ENCODE measurements at places on chromosomes 12 and 14.
A peak's percentile ranks its signal among the peaks of the same experiment; 100 is the strongest.

- DNase-seq = no peak
Measured at GRCh38 chr12:16165506-16165905, 112.0 kb downstream of the SLC15A5 start.

GRCh38 chr12:95733141-95733825 is 57.3 kb downstream of the NTN4 start:
- no peak for DNase-seq

GRCh38 chr14:63604626-63605025 is 37.0 kb downstream of the WDR89 start:
- DNase-seq = no peak

DNA sequence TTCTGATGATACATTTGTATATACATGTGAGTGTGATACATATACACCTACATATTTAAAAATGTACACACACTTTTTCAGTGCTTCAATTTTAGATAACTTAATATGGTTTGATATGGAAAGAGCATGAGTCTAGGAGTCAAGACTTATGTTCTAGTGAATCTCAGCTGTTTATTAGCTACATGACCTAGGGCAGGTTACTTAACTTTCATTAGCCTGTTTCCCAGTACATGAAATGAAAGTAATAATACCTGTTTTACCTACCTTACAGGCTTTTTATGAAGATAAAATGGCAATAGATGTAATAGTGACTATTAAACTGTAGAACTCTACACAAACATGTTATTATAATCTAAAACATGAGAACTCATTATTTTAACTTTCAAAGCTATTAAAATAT is 39.5 kb downstream of the KIF21A start:
- DNase-seq = no peak

DNA sequence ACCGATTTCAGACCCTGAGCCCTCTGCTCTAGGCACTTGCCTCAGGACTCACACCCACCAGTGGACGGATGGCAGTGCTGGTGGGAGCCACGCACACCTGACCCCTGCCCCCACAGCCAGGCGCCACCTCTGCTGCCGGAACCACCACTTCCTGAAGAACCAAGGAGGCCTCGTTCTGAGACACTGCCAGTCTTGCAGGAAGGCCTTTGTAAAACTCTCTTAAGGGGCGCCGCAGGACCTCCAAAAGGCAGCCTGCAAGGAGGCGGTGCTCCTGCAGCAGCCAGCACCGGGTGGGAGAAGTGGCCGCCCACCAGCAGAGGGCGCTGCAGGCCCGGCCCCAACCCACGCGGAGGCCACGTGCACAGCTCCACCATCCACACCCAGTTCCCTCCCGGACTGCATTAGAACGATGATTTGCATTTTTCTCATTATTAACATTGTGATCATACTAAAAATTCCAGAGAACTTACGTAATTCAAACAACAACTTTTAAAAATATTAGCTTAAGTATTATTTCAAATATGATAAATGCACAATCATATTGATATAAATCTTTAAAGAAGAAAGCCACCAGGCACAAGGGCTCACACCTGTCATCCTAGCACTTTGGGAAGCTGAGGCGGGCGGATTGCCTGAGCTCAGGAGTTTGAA is 12.8 kb downstream of the STX2 start:
- DNase-seq = peak; percentile 66

- DNase-seq = peak; percentile 57
Measured at GRCh38 chr14:65961004-65961403, 525.2 kb upstream of the CCDC196 start.

- DNase-seq = no peak
Measured at GRCh38 chr12:112031472-112031871, 18.2 kb downstream of the ERP29 start.

- DNase-seq = no peak
Measured at GRCh38 chr14:59695198-59695597, 118.6 kb upstream of the CCDC175 start.

- DNase-seq = peak; percentile 63
Measured at GRCh38 chr12:110590806-110591326, 7.7 kb upstream of the PPTC7 start.

DNA sequence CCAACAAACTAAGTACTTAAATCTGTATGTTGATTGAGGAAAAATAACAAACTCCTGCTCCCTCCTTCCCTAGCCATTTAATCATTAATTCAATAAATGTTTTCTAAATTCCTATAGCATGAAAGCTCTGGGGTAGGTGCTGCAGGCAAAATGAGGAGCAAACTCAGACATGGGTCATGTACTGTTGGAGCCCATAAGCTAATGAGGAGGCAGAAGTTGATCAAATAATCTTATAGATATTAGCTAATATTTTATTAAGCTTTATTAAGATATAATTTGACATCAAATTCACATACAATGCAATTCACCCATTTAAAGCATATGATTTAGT is 70.6 kb downstream of the SYNE2 start:
- DNase-seq = no peak

GRCh38 chr12:18436170-18436569 is 174.9 kb downstream of the PIK3C2G start:
- no peak for DNase-seq

DNA sequence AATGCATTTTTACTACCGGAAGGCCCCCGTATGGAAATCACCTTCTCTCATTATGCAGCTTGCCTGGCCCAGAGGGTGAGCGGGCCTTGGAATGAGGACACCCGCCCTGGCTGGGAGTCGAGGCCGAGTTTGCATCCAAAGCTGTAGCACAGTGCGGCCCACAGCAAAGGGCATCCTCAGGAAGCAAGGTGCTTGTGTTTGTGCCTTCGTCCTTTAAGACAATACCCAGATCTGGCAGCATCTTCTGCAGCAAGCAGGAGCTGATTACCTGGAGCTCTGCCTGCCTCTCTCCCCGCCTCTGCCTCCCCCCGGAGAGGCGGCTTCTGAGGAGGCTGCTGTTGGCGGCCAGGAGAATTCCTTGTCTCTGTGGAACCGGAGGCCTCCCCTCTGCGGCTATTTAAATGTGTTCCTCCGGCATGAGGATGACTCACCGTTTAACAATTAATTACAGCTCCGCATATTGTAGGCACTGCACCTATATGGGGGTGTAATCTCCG is 145.3 kb downstream of the CACNA1C start:
- DNase-seq = no peak

DNA sequence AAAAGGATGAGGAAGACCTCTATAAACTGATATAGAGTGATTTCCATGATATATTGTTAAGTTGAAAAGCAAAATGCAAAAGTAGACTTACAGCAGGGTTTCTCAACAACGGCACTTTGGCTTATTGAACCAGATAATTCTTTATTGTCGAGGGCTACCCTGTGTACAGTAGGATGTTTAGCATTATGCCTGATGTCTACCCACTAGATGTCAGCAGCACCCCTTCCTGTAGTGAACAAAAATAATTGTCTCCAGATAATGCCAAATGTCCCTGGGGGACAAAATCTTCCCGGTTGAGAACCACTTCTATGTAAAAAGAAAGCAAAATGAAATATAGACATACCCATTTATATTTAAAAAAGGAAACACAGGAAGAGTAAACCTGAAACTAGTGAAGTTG is 32.4 kb downstream of the ABCD2 start:
- no peak for DNase-seq

- DNase-seq = no peak
Measured at GRCh38 chr14:75198291-75198933, 22.0 kb upstream of the TMED10 start.

DNA sequence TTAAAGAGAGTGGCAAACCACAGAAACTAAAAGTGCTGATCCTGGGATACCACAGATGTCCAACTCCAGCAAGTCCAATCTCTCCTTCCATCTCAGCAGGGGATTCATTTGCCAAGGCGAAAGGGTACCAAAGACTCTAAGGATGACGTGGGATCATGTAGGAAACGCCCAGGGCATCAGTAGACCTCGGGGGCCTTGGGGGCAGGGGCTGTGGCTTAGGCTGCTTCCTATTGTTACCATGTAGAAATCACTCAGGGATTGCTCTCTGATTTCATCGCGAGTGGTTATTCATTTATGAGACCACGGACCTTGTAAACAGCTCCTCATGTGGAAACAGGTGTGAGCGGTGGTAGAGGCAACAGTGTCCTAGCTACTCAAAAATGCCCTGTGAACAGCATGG is 149.3 kb upstream of the FKBP4 start:
- no peak for DNase-seq

All from GM13976 (cell line).